Uterus (tissue), 4 donors: ENCODE measurements at places on chromosomes 3 and 15. TPM values are rescaled to one million over a fixed set of nuclear protein-coding genes. Genes with fewer than 3 reads are reported as not detected.

- no peak for DNase-seq
- H3K27ac ChIP-seq = no peak overlapping the region
- H3K36me3 ChIP-seq = no peaks in the 10 kb centered on the region
- no peaks in the 10 kb centered on the region for H3K4me1 ChIP-seq
- no peaks in the 10 kb centered on the region for H3K27me3 ChIP-seq
These were observed 59.7 kb downstream of the MSL2 start for GRCh38 chr3:136136454-136136853.

- H3K27ac ChIP-seq = peak overlapping the region; percentile 52
- peaks cover 5% of the 10 kb centered on the region for H3K4me1 ChIP-seq
These were observed 64.6 kb downstream of the CRTC3 start for GRCh38 chr15:90594301-90594738.

DNA sequence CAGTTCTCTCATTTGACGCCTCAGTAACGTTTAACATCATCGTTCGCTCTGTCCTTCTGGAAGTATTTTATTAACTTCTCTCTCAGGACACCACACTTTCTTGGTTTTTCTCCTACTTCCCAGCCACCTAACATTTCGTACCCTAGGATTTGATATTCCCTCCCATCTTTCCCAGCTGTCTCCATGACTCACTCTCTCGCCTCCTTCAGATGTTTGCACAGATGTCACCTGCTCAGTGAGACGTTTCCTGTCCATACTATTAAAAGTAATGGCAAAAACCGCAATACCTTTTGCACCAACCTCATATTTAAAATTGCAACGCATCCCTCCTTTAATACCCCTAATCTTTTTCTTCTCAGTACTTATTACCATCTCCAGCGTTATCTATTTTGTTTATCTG is 62.1 kb upstream of the SPRED1 start:
- no peak for DNase-seq
- H3K36me3 ChIP-seq = no peaks in the 10 kb centered on the region
- H3K4me1 ChIP-seq = no peaks in the 10 kb centered on the region
- H3K27ac ChIP-seq = no peak overlapping the region

DNA sequence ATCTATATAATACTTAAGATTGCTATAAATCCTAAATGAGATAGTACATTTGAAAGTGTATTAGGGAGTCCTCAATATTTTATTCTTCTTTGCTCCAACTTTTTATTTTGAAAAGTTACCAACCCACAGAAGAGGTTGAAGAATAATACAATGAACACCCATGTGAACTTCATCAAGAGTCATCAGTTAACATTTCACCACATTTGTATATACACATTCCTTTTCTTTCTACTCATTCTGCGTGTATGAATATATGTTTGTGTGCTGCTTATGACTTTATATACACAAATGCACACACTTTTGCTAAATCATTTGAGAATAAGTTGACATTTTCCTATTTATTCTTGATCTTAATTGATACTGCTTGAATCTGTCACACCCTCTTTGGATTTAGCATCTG is 193.3 kb upstream of the CGNL1 start:
- no peaks in the 10 kb centered on the region for H3K27me3 ChIP-seq
- H3K27ac ChIP-seq = peak overlapping the region; percentile 36

DNA sequence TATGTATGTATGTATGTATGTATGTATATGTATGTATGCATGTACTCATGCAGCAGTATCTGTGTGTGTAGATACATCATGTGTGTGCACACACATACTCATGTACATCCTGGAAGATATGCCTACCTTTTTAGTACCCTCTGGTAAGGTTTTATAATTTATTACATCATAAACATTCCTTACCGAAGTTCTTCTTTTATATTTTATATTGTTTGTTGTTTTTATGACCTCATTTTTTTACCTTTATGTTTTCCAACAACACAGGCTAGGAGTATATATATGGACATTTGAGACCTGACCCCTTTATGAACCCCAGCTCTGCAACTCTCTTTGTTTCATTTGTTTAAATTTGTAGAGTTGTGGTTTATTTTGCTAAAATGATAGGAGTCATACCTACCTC is 263.5 kb downstream of the ADAMTSL3 start:
- H3K4me1 ChIP-seq = no peaks in the 10 kb centered on the region
- H3K4me3 ChIP-seq = no peak overlapping the region
- no peak overlapping the region for H3K27ac ChIP-seq
- no peak for DNase-seq

- no peak overlapping the region for H3K4me3 ChIP-seq
- H3K36me3 ChIP-seq = no peaks in the 10 kb centered on the region
- no peak overlapping the region for H3K27ac ChIP-seq
- DNase-seq = no peak
These were observed 377.9 kb downstream of the GAP43 start for GRCh38 chr3:116001151-116001621.

- peaks cover 8% of the 10 kb centered on the region for H3K4me1 ChIP-seq
- H3K27me3 ChIP-seq = no peaks in the 10 kb centered on the region
- H3K4me3 ChIP-seq = no peak overlapping the region
- no peak for DNase-seq
- no peak overlapping the region for H3K27ac ChIP-seq
These were observed 143.3 kb upstream of the RBMS3 start for GRCh38 chr3:29137601-29138000.

- peaks cover 3% of the 10 kb centered on the region for H3K4me1 ChIP-seq
- H3K36me3 ChIP-seq = no peaks in the 10 kb centered on the region
- no peak for DNase-seq
- H3K4me3 ChIP-seq = no peak overlapping the region
These were observed 61.6 kb downstream of the RAB7A start for GRCh38 chr3:128787256-128788253.

DNA sequence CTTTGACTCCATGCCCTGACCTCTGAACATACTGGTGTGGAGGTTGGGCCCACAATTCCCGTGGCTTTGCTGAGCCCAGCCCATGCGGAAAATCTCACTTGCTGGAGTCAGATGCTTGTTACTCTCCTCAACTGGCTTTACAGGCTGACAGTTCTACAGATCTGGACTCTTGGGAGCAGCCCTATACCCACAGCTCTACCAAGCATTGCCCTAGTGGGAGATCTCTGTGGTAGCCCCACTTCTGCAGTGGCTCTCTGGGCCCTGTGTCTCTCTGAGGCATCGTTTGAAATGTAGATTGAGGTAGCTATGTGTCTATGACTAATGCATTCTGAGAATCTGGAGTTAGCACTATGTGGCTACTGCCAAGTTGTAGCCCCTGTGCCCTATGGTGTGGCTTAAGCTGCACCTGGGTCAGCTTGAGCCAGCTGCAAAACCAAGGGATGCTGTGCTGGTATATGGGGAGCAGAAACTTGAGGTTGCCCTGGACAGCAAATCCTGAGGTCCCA is 625.8 kb upstream of the ALCAM start:
- no peak overlapping the region for H3K27ac ChIP-seq
- H3K4me1 ChIP-seq = no peaks in the 10 kb centered on the region
- DNase-seq = no peak
- no peaks in the 10 kb centered on the region for H3K36me3 ChIP-seq
- no peak overlapping the region for H3K4me3 ChIP-seq

GRCh38 chr3:65412588-65412987 is 626.1 kb downstream of the MAGI1 start:
- H3K4me1 ChIP-seq = no peaks in the 10 kb centered on the region
- H3K4me3 ChIP-seq = no peak overlapping the region
- no peaks in the 10 kb centered on the region for H3K36me3 ChIP-seq
- H3K27ac ChIP-seq = peak overlapping the region; percentile 28

DNA sequence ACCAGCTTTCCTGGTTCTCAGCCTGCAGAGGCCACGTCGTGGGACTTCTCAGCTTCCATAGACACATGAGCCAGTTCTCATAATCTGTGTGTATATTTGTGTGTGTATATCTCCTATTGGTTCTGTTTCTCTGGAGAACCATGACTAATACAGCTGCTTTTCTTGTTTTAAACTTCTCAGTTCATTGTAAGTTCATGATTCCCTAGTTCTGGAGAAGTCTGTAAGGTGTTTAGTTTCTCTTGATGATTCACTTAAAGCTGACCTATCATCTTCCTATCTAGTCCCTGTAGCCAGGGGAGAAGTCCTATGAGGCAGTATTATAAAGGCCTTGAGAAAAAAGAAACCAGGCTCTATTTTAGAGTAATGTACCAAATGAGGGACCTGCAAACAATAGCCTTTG is 147.7 kb downstream of the RYR3 start:
- no peaks in the 10 kb centered on the region for H3K36me3 ChIP-seq
- H3K27me3 ChIP-seq = no peaks in the 10 kb centered on the region
- H3K27ac ChIP-seq = no peak overlapping the region
- DNase-seq = no peak
- no peak overlapping the region for H3K4me3 ChIP-seq

DNA sequence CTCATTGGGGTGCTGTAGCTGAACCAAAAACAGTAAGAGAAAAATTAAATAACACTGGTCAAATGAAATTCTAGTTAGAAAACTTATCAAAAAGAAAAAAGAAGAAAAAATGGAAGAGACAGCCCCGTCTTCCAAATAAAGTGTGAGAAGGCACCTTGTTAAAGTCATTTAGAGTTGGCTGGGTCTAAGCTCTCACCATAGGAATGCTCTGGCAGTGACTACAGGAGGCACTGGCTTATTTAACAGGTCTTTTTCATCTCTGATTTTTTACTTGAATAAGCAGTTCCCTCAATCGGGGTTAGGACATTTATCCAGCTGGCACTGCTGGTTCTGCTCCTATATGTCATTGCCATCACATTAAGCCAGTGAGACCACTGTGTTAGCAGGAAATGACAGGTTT is 1.6 kb upstream of the ABI3BP start:
- H3K4me3 ChIP-seq = no peak overlapping the region
- H3K27me3 ChIP-seq = no peaks in the 10 kb centered on the region
- H3K27ac ChIP-seq = no peak overlapping the region
- no peaks in the 10 kb centered on the region for H3K4me1 ChIP-seq
- no peak for DNase-seq

DNA sequence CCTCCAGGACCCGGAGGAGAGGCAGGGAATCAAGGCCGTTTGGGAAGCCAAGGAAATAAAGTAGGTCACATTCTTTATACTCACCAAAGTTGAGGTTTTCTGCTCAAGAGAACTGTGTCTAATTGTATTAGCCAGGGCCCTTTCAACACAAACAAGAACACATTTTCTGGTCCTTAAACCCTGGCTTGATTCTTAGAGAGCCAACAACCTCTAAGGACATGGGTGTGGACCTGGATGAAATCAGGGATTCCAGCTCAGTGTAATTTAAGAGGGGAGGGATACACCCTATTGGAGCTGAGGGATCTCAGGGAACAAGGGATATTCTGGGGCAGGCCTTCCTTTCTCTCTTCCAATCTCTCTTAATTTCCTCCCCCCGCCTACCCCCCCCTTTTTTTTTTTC is 104.8 kb downstream of the COL6A6 start:
- no peaks in the 10 kb centered on the region for H3K27me3 ChIP-seq
- no peak overlapping the region for H3K27ac ChIP-seq
- no peaks in the 10 kb centered on the region for H3K4me1 ChIP-seq
- no peaks in the 10 kb centered on the region for H3K36me3 ChIP-seq
- DNase-seq = no peak
- H3K4me3 ChIP-seq = no peak overlapping the region

- H3K36me3 ChIP-seq = no peaks in the 10 kb centered on the region
- H3K4me1 ChIP-seq = no peaks in the 10 kb centered on the region
- H3K27ac ChIP-seq = no peak overlapping the region
- no peak overlapping the region for H3K4me3 ChIP-seq
- no peaks in the 10 kb centered on the region for H3K27me3 ChIP-seq
These were observed 152.0 kb upstream of the WNT5A start for GRCh38 chr3:55639143-55639542.

GRCh38 chr3:123054931-123055330 is 11.9 kb upstream of the PDIA5 start:
- DNase-seq = no peak
- no peaks in the 10 kb centered on the region for H3K27me3 ChIP-seq
- H3K27ac ChIP-seq = no peak overlapping the region
- no peaks in the 10 kb centered on the region for H3K4me1 ChIP-seq
- H3K36me3 ChIP-seq = no peaks in the 10 kb centered on the region

GRCh38 chr3:25339225-25339624 is 88.8 kb upstream of the RARB start:
- H3K27me3 ChIP-seq = no peaks in the 10 kb centered on the region
- H3K4me1 ChIP-seq = no peaks in the 10 kb centered on the region
- no peak overlapping the region for H3K4me3 ChIP-seq

GRCh38 chr15:59410391-59410896 is 27.5 kb upstream of the FAM81A start:
- no peak for DNase-seq
- no peaks in the 10 kb centered on the region for H3K27me3 ChIP-seq
- no peaks in the 10 kb centered on the region for H3K4me1 ChIP-seq
- no peak overlapping the region for H3K27ac ChIP-seq

- no peak overlapping the region for H3K4me3 ChIP-seq
- no peaks in the 10 kb centered on the region for H3K27me3 ChIP-seq
- DNase-seq = no peak
- no peaks in the 10 kb centered on the region for H3K36me3 ChIP-seq
- no peaks in the 10 kb centered on the region for H3K4me1 ChIP-seq
- H3K27ac ChIP-seq = no peak overlapping the region
These were observed 337.2 kb upstream of the RARB start for GRCh38 chr3:25090698-25091453.

DNA sequence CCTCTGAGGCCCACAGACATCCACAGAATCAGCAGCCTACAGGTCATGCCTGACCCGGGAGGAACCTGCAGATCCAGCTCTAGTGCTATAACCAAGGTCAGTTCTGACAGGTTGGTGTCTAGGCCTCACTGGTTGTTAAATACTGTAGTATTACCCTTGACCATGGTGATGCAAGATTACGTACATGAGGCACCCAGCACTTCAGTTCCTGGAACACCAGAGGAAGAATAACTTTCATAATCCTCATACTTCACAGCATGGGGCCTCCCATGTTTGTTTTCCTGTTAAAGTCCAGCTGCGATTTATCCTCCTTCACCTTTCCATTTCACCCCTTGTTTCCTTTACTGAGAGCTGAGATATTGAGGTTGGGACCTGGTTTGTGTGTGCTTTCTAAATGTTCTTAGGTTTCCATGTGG is 34.4 kb upstream of the GLCE start:
- no peaks in the 10 kb centered on the region for H3K27me3 ChIP-seq
- no peak for DNase-seq
- H3K36me3 ChIP-seq = no peaks in the 10 kb centered on the region
- H3K27ac ChIP-seq = no peak overlapping the region

The LRRN1 gene
- total RNA-seq = 3.0 TPM

The WDR49 gene
- 10.4 TPM for total RNA-seq

The ECE2 gene
- not detected for total RNA-seq

The UMPS gene
- 54.8 TPM for total RNA-seq

The SPINK8 gene
- total RNA-seq = not detected

The CACNA1D gene
- 97.5 TPM for total RNA-seq

The DIPK2A gene
- total RNA-seq = 23.9 TPM

The IL17RD gene
- 44.1 TPM for total RNA-seq

The MAGEF1 gene
- 53.3 TPM for total RNA-seq

The LMCD1 gene
- 163 TPM for total RNA-seq

The TTLL13 gene
- not detected for total RNA-seq

The CPNE9 gene
- total RNA-seq = not detected

The DISP2 gene
- not detected for total RNA-seq

The FGD5 gene
- 17.1 TPM for total RNA-seq

The MASP1 gene
- total RNA-seq = 121 TPM

The PRKCI gene
- total RNA-seq = 84.9 TPM

The ZNF385D gene
- 12.9 TPM for total RNA-seq

The PPM1L gene
- total RNA-seq = 27.9 TPM

The CLDN18 gene
- not detected for total RNA-seq

The SLCO2A1 gene
- total RNA-seq = 168 TPM

The PFN2 gene
- 106 TPM for total RNA-seq

The GJD2 gene
- total RNA-seq = 0.14 TPM
